Karpas-422 (cell line): ENCODE measurements at places on chromosomes 11 and 22. TPM values are rescaled to one million over a fixed set of nuclear protein-coding genes. Genes with fewer than 3 reads are reported as not detected.

GRCh38 chr22:30889996-30890480 lies 78.5 kb downstream of the MORC2 start:
- H3K4me3 ChIP-seq: no peak overlapping the region
- H3K27ac ChIP-seq: no peak overlapping the region
- no peak for DNase-seq

GRCh38 chr11:71335371-71335770 lies 83.0 kb upstream of the SHANK2 start:
- no peak overlapping the region for H3K27ac ChIP-seq
- no peaks in the 10 kb centered on the region for H3K27me3 ChIP-seq
- no peak for DNase-seq
- H3K36me3 ChIP-seq: no peaks in the 10 kb centered on the region

GRCh38 chr11:129911298-129911697 lies 15.9 kb upstream of the NFRKB start:
- H3K4me3 ChIP-seq: no peak overlapping the region
- H3K4me1 ChIP-seq: no peaks in the 10 kb centered on the region
- H3K36me3 ChIP-seq: no peaks in the 10 kb centered on the region
- H3K27ac ChIP-seq: no peak overlapping the region

DNA sequence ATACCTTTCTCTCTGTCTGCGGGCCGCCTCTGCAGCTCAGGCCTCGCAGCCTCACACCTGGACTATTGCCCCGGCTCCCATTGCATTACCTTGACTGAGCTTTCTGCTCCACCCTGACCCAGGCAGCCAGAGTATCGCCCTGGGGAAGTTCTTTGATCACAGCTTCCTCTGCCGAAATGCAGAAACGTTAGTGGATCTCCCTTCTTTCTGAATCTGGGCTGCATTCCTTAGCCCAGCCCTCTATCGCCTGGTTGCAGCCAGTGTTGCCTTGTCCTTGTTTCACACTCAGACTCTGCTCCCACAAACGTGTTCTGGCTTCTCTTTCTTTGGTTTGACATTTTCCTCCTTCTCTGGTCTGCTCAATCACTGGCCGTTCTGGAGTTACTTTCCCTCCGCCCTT lies 195.7 kb downstream of the ADAMTS15 start:
- no peaks in the 10 kb centered on the region for H3K4me1 ChIP-seq
- DNase-seq: no peak
- no peaks in the 10 kb centered on the region for H3K27me3 ChIP-seq
- H3K36me3 ChIP-seq: no peaks in the 10 kb centered on the region
- H3K4me3 ChIP-seq: no peak overlapping the region

- no peak overlapping the region for H3K4me3 ChIP-seq
- no peaks in the 10 kb centered on the region for H3K27me3 ChIP-seq
- H3K27ac ChIP-seq: no peak overlapping the region
Measured at GRCh38 chr22:43289976-43290721, 53.0 kb downstream of the SCUBE1 start.

DNA sequence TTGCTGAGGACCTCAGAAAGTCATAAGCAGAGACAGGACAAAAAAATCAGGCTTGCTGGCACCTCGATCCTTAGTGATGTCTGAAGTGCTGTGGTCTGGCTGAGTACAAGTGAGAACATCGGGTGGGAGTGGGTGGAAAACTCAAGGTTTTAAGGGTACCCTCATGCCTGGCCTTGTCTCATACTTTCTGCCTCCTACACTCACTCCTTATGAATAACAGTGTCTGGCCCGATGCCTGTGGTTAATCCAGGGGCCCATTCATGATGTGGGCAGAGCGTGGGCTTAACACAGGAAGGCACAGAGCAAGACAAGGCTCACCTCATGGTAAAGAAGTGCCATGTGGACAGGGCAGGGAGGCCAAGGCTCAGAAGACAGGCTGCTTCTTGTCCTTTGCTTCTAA lies 11.0 kb upstream of the UCP3 start:
- no peak overlapping the region for H3K27ac ChIP-seq
- H3K4me1 ChIP-seq: peaks cover 40% of the 10 kb centered on the region
- no peaks in the 10 kb centered on the region for H3K27me3 ChIP-seq
- DNase-seq: no peak
- peaks cover 26% of the 10 kb centered on the region; the same call in 1 of the 2 replicates for H3K36me3 ChIP-seq

- H3K36me3 ChIP-seq: no peaks in the 10 kb centered on the region
- H3K4me1 ChIP-seq: peaks cover 8% of the 10 kb centered on the region
- no peak overlapping the region for H3K4me3 ChIP-seq
- no peak for DNase-seq
- no peak overlapping the region for H3K27ac ChIP-seq
Measured at GRCh38 chr11:1768141-1768469, 4.4 kb upstream of the CTSD start.

DNA sequence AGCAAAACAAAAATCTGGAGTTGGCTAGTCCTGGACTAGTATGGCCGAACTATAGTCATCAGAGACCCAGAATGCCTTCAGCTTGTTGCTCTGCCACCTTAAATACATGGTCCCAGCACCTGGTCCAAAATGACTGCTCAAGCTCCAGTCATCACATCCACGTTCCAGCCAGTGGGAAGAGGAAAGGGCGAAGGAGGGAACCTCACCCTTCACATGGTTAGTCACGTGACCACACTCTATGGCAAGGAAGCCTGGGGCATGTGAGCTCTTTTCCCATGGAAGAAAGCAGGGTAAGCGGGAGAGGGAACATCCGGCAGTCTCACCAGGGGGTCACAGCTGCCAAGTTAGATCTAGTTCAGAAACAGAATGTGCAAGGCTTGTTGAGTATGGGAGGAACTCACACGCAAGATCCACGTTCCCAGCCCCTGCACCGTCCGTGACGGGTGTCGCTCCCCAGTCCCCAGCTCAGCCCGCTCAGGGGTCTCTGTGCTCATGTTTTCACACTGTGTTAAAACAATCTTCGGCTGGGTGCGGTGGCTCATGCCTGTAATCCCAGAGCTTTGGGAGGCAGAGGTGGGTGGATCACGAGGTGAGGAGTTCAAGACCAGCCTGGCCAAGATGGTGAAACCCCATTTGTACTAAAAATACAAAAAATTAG lies 1.9 kb upstream of the ANO9 start:
- no peaks in the 10 kb centered on the region for H3K27me3 ChIP-seq
- no peak for DNase-seq
- no peaks in the 10 kb centered on the region for H3K36me3 ChIP-seq
- H3K4me3 ChIP-seq: no peak overlapping the region
- peaks cover 7% of the 10 kb centered on the region for H3K4me1 ChIP-seq
- H3K27ac ChIP-seq: no peak overlapping the region

DNA sequence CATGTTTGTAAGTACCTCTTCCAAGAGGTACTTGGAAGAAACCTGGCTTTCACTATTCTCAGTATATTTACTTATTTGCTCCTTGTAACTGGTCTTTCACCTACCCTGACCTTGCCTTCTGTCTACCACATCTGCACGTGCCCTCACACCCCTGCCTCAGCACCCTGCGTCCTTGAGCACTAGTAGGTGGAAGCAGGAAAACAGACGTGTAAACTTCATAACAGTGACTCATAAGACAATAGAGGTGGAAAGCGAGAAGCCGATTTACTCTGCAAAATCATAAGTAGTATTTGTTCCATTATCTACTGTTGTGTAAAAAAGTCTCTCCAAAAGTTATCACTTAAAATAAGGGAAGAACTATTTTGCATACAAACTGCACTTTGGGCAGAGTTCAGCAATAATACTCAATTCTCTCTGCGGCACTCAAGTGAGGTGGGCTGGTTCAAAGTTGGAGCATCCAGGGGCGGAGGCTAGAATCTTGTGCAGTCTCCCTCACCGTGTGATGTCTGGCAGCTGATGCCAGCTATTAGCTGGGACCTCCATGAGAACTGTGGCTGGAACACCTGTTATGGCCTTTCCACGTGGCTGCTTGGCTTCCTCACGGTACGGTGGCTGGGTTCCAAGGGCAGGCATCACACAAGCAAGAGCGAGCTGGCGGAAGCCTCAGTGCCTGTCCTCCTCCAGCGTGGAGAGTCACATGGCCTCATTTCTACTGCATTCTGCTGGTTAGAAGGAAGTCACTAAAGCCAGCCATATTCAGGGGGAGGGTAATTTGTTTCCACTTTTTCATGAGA lies 30.4 kb downstream of the PACS1 start:
- no peaks in the 10 kb centered on the region for H3K27me3 ChIP-seq
- H3K36me3 ChIP-seq: no peaks in the 10 kb centered on the region
- peak overlapping the region; percentile 16; the same call in 1 of the 2 replicates for H3K4me3 ChIP-seq

DNA sequence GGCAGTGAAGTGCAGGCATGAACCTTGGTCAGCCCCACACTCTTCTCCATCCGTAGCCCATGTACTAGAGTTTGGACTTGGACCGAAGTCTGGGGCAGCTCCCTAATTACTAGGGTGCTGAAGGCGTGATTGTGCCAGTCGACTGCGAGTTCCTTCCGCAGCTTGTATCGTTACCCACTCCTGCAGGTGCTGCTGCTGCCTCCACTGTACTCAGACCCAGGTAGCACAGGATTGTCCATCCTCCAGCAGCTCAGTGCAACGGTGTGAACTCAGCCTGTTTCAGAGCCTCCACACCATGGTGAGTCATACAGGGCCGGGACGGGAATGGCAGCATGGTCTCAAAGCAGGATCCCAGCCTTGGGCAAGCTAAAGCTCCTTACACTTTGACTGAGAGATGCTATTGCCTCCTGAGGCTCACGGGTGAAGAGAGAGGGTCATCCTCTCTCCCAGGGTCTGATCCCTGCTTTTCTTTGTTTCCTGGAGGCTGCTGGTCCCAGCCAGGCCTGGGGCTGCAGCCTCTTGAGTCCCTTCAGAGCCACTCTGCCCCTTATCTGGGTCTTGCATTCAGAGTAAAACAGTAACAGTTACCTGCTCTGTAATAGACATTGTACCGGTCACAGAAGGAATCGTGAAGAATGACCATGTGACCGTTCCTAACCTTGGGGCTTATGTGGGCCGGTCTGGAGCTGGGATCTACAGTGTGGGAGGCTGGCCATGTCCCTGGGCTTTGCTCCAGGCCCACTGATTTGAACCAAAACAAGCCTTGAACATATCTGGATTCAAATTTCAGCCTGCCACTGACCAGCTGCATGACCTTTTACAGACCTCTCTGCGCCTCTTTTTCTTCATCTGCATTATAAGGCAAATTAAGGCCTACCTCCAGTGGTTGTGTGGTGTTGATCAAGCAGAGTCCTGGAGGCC lies 1.7 kb downstream of the TKFC start:
- H3K36me3 ChIP-seq: peaks cover 8% of the 10 kb centered on the region
- peak overlapping the region; percentile 72; the same call in 1 of the 2 replicates for H3K27ac ChIP-seq
- no peaks in the 10 kb centered on the region for H3K27me3 ChIP-seq
- H3K4me1 ChIP-seq: peaks cover 45% of the 10 kb centered on the region
- peak; percentile 41 for DNase-seq
- peak overlapping the region; percentile 96; the same call in 1 of the 2 replicates for H3K4me3 ChIP-seq

DNA sequence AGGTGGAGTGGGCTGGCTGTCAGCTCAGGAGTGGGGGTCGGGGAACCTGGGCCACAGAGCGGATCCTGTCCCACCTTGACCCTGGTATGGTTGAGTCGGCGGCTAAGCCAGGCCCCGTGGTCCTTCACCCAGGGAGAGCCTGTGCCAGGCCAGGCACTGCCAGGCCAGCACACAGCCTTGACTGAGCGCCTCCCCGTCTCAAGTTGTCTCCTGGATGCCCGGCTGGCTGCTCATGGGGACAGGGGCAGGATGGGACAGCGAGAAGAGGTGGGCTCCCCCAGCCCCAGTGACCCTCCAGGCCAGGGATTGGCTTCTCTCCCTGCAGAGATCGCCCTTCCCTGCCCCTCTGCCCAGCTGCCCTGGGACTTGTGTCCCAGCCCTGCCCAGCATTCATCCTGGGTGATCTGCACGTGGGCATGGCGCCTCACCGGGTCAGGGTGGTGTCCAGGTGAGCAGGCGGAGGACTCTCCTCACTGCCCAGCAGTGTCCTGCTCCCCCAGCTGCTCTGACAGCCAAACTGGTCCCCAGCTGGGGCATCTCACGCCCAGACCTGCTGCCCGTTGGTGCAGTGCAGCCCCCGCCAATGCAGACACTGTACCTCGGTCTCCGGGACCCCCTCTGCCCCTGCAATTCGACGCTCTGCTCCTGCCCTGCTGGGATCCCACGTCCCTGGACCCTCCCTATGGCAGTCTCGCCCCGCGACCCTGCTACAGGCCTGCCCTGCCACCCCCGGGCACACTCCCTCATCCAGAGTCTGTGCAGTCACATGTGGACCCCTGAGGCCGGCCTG lies 28.8 kb upstream of the CCDC188 start:
- no peak overlapping the region for H3K4me3 ChIP-seq
- DNase-seq: no peak

DNA sequence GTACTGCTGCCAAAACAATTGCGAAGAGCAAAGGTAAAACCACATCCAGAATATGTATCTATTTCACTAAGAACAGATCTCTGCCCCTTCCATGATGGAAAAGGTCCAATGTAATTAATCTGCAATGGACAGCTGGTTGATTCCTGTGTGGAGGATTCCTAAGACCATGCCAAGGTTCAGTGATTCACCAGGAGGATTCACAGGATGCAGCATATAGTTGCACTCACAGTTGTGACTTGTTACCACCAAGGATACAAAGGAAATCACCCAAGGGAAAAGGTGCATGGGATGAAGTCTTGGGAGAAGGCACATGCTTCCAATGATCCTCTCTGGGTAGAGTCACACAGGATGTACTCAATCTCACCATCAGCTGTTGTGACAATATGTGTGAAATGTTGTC lies 35.1 kb upstream of the CUL5 start:
- H3K27me3 ChIP-seq: no peaks in the 10 kb centered on the region
- H3K4me1 ChIP-seq: no peaks in the 10 kb centered on the region
- no peaks in the 10 kb centered on the region for H3K36me3 ChIP-seq
- no peak overlapping the region for H3K27ac ChIP-seq
- no peak for DNase-seq
- no peak overlapping the region for H3K4me3 ChIP-seq

- peaks cover 61% of the 10 kb centered on the region for H3K4me1 ChIP-seq
- H3K4me3 ChIP-seq: peak overlapping the region; percentile 96
- DNase-seq: no peak
- peaks cover 48% of the 10 kb centered on the region for H3K36me3 ChIP-seq
- H3K27ac ChIP-seq: peak overlapping the region; percentile 98
- H3K27me3 ChIP-seq: no peaks in the 10 kb centered on the region
Measured at GRCh38 chr11:83070044-83070701, 1.5 kb downstream of the RAB30 start.

GRCh38 chr11:65559951-65560537 lies 1.9 kb upstream of the LTBP3 start:
- no peaks in the 10 kb centered on the region for H3K27me3 ChIP-seq
- no peak overlapping the region for H3K27ac ChIP-seq
- no peak for DNase-seq
- no peak overlapping the region for H3K4me3 ChIP-seq

DNA sequence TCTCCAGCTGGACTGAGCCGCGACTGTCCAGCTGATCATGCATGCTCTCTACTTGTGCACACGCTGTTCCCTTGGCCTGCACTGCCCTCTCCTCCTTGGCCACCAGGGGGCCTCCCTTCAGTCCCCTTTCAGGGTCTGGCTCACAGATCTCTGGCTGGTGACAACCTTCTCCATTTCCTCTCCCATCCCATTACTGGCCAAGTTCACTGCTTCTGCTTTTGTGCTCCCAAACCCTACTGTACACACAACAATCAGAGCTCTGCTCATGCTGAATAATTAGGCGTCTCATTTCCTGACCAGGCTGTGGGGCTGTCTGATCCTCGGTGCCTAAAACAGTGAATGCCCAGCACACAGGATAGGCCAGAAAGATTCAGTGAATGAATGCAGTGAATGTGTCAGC lies 224.0 kb upstream of the NARS2 start:
- DNase-seq: peak; percentile 82
- H3K36me3 ChIP-seq: no peaks in the 10 kb centered on the region
- no peaks in the 10 kb centered on the region for H3K27me3 ChIP-seq
- H3K4me1 ChIP-seq: peaks cover 3% of the 10 kb centered on the region; the same call in 1 of the 2 replicates

Gene OLFML1
- total RNA-seq: not detected in 2 replicates

Gene SLC7A4
- not detected in 2 replicates for total RNA-seq

Gene KCNJ4
- total RNA-seq: not detected in 2 replicates

Gene DRD2
- not detected in 2 replicates for total RNA-seq

Gene GNAZ
- 33.0 and 33.8 TPM in 2 replicates for total RNA-seq

Gene HSPB2
- not detected in 2 replicates for total RNA-seq

Gene NCAPD3
- 19.5 and 22.0 TPM in 2 replicates for total RNA-seq
